ENCODE measurements at places on chromosomes 12 and 14.
A peak's percentile ranks its signal among the peaks of the same experiment; 100 is the strongest.

DNA sequence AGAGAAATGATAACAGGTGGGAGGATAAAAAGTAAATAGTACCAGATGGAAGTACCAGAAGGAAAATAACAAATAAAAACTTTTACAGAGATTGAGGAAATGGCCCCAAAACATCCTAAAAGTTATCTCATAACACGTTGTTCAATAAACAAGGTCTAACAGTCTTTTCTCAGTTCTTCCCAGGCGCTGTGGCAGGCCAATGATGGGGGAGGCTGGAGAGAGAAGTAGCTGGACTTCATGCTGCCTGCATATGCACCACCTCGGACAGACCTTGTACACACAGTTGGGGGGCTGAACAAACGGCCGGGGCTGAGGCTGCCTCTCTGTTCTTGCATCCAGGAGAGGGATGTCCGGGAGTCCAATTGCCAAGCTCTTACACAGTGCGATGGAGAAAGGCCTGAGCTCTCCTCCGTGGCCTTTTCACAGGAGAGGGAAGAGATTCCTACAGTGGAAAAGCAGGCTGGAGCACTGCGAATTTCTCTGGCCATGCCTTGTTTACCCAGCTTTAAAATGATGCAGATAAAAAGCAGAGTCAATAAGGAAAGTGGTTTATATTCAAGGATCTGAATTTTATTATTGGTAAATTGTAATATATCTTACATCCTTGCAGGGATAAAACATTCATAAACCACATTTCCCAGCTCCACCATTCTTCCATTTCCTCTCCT lies 109.8 kb downstream of the PHLDA1 start:
- DNase-seq, result no peak

GRCh38 chr14:96042248-96042930 lies 3.2 kb downstream of the C14orf132 start:
- DNase-seq, result no peak

DNA sequence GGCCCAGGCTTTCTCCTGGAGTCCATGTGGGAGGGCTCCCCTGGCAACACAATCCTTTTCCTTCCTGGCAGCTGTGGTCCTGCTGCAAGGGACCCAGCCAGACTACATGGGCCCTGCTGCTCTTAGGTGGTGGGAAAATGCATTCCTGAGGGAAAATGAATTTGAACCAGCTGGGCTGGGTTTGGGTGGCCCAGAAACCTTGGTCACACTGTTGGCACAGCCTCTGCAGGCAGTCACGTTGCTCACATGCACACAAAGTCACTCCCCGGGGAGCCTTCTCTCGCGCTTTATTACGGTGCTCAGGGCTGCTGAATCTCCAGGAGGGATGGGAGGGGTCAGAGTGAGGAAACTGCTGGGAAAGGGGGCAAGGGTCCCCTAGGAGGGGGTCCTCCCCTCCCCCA lies 17.2 kb downstream of the PLEKHG3 start:
- DNase-seq, result no peak

GRCh38 chr12:116159175-116159574 lies 118.3 kb downstream of the MED13L start:
- DNase-seq, result no peak

- DNase-seq, result no peak
These were observed 14.6 kb downstream of the SFSWAP start for GRCh38 chr12:131725503-131725902.

- DNase-seq, result no peak
These were observed 16.5 kb upstream of the OR10AD1 start for GRCh38 chr12:48219631-48220030.

DNA sequence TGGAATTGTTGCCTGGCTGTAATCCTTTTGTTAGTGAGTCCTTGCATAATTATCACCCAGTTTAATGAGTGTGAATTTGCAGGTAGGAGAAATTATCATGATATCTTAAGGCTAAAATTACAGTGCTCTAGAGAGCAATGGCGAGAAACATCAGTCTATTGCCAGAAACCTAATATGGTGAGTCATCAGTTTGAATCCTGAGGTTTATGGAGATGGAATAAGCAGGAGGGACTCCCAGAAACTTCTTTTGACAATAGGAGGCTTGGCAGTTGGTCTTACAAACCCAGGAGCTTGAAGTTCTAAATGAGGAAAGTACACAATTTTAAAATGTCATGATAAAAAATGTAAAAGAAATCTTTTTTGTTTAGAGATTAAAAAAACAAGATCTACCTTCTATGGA lies 31.5 kb upstream of the CRADD start:
- DNase-seq, result no peak

- no peak for DNase-seq
These were observed 172.9 kb downstream of the CACNA1C start for GRCh38 chr12:2225696-2226095.

DNA sequence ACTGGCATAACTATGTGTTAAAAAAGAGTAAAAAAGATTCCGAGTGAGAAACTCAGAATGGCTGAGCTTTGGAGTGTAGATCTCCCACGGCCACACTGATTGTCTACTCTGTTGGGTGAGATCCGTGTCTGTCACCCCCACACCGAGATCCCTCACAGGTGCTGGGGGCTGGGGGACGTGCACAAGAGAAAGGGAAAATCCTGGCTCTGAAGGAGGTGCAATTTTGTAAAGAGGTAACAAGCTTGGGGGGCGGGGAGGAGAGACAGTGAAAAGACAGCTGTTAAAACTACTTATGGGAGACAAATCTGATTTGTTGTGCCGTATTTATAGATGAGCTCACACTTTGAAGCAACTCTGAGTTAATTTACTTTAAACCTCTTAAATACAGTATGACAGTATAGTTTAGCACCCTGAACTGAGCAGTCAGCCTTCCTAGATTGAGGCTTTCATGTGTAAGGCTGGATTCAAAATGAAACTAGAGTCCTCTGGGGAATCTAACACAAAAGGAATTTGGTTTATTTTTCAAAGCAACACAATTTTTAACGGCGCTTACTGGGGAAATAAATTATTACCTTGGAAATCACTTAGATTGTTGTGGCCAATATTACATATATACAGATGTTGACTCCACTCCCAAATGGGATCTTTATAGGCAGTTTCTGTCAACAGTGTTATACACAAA lies 167.4 kb upstream of the RGS6 start:
- no peak for DNase-seq

DNA sequence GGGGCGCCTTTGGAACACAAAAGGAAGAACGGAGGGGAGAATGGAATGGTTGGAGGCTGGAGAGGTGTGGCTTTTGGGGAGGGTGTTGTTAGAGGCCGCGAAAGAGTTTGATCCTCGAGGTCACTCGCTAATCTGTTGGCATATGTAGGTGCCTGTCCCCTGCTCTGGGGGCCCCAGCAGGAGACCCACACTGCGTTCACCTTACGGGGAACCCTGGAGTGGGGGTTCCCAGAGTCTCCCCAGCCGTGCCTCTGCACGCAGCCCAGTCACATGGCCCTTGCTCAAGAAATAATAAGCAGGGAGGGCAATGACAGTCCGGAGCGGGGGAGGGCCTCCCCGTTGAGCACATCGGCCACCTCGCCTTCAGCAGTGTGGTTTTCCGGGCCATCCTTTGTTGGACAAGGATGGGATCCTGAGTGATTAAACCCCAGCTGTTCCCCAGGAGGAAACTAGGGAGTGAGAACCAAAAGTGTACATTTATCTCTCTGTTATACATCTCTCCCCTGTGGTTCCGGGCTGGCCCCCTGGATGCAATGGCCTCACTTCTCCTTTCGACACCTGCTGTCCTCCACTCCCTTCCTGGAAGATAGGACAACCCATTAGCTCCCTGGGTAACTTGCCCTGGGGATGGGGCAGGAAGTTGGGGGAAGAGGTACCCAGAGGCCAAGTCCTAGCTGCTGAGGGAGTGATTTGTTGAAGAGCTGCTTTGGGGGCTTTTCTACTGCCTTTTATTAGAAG lies 1.3 kb downstream of the PLEKHG3 start:
- no peak for DNase-seq

- peak; percentile 38 for DNase-seq
These were observed 10.5 kb upstream of the OR10P1 start for GRCh38 chr12:55626154-55626553.

- DNase-seq, result no peak
These were observed 1.8 kb upstream of the TMPRSS12 start for GRCh38 chr12:50840809-50841487.

- no peak for DNase-seq
These were observed 96.4 kb upstream of the SOX5 start for GRCh38 chr12:24045816-24046257.

DNA sequence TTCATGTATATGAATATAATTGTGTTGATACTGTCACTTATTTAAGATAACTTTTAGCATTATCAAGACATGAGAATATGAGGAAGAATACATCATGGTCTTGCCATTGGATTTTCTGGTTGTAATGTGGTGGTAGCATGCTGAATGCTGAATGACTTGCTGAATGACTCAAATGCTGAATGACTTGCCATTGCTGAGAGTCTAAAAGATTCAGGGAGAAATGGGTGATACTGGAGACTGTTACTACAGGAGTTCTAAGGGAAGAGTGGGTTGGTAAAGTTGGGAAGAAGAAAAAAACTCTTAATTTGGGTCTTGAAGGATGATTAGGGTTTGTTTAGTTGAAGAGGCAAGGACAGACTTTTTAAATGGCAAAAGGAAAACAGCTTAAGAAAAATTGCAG lies 72.1 kb upstream of the MANSC4 start:
- no peak for DNase-seq

DNA sequence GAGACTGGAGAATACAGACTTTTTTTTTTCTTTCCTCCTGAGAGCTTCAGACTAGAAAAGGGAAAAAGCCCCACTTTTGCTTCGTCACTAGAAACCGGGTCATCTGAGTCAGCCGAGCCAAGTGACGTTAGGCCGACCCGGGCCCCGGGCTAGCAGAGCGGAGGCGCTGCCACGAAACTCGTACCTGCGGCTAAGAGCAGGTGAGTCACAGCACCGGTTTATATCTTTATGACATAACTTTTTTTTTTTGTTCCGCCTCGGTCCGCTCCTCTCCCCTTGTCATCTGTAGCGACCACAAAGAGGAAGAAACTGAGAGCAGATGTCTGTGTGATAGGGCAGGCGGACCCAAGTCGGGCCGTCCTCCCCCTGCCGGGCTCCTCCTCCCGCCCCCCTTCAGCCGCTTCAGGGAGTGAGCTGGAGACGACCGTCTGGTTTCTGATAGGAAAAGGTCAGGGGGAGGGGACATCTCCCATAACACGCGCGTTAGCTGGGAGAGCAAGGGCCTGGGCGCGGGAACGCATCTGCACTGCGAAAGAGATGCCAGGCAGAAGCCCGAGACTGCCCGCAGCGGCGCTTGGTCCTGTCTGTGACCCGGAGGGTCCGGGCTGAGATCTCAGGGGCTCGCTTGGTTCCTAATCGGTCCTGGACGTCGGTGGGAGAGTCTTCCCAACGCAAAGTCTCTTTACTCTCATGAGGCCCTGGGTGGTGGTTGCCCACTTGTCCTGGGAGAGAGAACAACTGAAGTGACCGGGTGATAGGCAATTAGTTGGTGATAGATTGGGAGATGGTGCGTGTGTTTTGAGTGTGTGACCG lies 586 bp downstream of the TTC6 start:
- DNase-seq, result no peak

DNA sequence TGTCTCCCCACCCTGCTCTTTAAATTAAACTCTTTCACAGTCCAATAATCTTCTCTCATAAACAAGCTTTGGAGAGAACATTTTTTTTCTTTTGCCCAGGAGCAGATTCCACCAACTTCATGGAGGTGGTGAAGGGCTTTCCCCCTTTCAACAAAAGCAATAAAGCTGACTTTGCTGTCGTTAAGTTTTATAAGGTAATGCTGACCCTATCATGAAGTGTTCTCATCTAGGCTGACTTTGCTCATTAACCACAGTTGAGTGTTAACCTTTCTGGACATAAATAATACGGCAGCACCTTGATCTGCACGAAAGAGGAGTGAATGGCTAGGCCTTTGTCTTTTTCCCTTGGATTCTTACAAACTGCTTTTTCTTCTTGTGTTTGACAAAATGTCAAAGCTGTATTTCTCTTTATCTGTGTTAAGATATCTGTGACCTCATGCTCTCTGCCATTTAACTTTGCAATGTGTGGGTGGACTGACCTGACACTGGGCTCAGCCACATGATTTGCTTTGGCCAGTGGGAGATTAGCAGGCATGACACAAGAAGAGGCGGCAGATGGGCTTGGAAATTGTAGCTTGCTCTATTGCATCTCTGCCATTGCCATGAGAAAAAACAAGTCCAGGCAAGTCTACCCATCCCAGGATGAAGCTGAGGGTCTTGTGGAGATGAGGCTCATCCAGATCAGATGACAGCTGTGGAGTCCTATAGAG lies 470.9 kb upstream of the CCDC196 start:
- DNase-seq, result no peak

- no peak for DNase-seq
These were observed 21.2 kb upstream of the RNASE1 start for GRCh38 chr14:20823859-20824258.

- no peak for DNase-seq
These were observed 16.1 kb downstream of the CNIH1 start for GRCh38 chr14:54425068-54425467.

GRCh38 chr12:11633968-11634367 lies 15.5 kb upstream of the ETV6 start:
- no peak for DNase-seq

- DNase-seq, result no peak
These were observed 80.4 kb upstream of the SINHCAF start for GRCh38 chr12:31406345-31406744.

GRCh38 chr14:74459976-74460375 lies 33.1 kb downstream of the NPC2 start:
- DNase-seq, result no peak

DNA sequence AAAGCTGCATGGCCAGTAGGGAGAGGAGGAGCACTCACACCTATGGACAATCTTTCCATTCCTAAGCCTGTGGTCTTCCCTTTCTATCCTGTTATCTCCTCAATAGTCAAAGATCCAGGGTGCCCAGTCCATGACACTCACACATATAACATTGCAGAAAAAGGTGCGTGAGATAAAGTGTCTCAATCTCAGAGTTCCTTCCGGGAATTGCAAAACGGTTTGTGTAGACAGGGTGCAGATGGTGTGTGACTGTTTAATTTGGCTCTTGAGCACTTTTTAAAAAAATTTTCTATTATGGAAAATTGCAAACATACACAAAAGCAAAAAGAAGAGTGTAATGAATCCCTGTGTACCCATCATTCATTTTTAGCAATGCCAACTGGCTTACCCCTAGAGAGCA lies 1493.6 kb downstream of the AACS start:
- DNase-seq, result no peak

All from left ventricle myocardium inferior (tissue), 1 donor.